ENCODE measurements at places on chromosomes 12 and 14. TPM values are rescaled to one million over a fixed set of nuclear protein-coding genes. Genes with fewer than 3 reads are reported as not detected.

GRCh38 chr12:121093487-121093891 lies 39.2 kb upstream of the P2RX7 start:
- no peak for DNase-seq

GRCh38 chr12:49838973-49839633 lies 3.8 kb downstream of the BCDIN3D start:
- no peak for DNase-seq

- DNase-seq, result peak; percentile 25
These were observed 195.5 kb upstream of the TMPO start for GRCh38 chr12:98319716-98320425.

DNA sequence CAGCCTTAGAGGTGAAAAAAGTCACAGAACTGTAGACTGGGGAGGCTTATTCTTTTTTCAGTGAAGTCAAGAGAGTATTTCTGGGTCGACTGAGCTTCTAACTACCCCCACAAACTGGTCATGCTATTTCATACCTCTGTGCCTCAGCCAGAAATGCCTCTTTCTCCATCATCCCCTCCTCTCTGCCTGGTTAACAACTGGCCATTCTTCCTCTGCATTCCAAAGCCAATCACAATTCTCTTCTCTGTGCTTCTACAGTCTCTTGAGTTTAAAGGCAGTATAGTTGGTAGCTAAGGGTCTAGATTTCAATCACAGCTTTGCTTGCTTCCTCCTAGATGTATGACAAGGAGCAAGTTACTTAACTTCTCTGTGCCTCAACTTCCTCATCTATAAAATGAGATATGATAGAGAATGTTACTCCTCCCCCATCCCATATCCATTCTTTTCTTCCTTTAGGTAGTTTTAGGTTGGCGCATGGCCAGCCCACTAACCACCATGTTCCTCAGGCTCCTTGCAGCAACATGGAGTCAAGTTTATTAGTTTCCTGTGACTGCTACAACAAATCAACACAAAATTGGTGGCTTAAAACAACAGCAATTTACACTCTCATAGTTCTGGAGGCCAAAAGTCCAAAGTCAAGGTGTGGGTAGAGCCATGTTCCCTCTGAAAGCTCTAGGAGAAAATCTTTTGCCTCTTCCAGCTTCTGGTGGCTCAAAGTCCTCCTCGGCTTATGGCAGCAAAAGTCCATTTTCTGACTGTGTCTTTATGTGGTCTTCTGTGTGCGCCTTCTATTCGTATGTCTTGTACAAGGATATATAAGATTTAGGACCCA lies 62.5 kb downstream of the ITPR2 start:
- no peak for DNase-seq

- no peak for DNase-seq
These were observed 250.5 kb upstream of the ATP2B1 start for GRCh38 chr12:89959179-89959578.

GRCh38 chr14:73888460-73888725 lies 1.7 kb downstream of the ZNF410 start:
- DNase-seq, result no peak

- DNase-seq, result no peak
These were observed 10.9 kb upstream of the CPM start for GRCh38 chr12:68943848-68944247.

- DNase-seq, result no peak
These were observed 47.7 kb upstream of the PTPRO start for GRCh38 chr12:15274561-15274967.

DNA sequence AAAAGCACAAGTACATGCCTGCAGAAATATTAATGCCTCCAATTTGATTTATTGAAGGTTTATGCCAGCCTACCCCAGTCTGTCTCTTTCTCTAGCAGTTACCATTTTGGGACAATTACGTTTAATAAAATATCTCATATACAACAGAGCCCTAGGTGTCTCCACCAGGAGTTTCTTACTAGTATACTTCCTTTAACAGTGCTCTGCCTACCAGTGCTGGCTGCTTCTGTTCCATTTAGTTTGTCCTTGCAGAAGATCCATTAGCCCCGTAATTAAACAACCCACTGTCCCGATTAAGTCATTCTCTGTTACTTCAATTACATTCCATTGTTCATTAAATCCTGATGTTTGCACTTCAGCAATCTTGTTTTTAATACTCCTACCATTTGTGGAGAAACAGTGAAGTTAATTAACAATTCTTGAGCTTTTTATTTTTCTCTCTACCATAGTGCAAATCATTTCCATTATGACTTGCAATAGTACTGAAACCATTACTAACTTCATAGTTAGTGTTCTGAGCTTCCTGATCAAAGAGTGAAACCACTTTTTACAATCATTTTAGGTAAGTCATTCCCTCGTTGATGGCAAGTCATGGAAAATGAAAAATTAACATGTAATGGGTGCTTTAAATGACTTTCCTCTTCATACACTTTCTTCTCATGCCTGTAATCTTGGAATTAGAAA lies 121.1 kb downstream of the PLXNC1 start:
- no peak for DNase-seq

The PZP gene
- polyA plus RNA-seq, result 2.2 TPM

- DNase-seq, result no peak
These were observed 78.4 kb downstream of the NTF3 start for GRCh38 chr12:5510251-5510805.

DNA sequence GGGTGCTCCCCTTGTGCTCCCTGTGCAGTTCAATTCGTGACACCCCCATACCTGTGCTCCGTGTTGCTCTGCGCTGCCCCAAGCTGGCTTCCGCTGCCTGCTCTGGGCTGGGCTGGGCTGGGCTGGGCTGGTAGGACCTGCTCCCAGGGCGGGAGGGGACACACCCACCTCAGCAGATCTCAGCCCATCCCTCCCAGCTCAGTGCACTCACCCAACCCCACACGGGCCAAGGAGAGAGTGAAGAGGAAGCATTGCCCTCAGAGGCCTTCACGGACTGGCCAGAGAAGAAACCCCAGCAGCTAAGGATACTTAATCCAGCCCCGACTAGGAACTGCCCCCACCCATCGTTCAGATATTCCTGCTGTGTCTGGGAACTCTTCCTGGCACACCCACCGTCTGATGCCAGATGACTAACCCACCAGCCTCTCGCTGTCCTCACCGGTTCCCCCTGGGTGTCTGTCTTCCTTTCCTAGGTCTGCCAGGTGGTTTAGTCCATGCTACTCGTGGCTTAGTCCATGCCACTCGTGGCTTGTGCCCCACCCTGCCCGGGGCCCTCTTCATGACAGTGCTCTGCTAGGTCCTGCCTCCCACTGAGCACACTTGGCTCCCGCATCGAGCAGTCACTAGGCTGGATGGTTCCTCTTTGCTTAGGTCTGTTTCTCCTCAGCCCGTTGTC lies at the start of gene LPAR5:
TSS of gene LPAR5 (minus strand) at position 104 of the 676 bp plus-strand sequence. CDS start 14,711 bp downstream, outside the sequence.
- DNase-seq, result no peak

DNA sequence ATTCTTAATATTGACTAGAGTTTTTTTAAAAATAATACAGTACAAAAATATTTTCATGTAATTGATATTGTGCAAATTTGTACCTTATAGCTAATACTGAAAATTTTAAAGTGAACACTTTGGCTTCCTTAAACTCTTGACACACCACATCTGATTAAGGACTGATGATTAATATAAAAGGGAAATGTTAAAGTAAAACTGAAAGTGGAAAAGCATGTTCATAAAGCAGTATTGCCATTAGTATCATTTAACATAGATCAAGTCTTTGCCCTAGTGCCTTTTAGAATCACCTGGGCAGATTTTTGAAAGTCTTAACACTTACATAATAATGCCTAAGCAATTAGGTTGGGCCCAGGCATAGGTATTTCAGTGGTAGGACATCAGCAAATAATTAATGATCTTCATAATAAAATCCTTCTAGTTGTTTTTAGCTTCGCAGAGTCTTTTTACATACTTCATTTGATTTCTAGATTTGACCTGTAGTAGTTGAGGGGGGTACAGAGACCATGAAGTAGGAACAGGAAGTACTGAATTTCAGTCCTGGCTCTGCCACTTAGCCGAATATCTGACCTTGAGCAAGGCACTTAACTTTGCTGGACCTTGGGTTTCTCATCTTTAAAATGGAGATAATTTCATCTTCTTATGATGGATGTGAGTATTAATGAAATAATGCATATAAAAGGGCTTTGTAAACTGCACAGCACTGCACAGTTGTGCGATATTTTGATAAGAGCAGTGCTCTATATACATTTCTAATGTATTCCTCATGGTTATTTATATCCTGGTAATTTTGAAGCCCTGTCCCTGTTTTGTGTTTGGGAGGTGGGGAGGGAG lies 43.7 kb downstream of the MARK3 start:
- DNase-seq, result no peak

The GPR84 gene
- polyA plus RNA-seq, result 0.45 TPM

DNA sequence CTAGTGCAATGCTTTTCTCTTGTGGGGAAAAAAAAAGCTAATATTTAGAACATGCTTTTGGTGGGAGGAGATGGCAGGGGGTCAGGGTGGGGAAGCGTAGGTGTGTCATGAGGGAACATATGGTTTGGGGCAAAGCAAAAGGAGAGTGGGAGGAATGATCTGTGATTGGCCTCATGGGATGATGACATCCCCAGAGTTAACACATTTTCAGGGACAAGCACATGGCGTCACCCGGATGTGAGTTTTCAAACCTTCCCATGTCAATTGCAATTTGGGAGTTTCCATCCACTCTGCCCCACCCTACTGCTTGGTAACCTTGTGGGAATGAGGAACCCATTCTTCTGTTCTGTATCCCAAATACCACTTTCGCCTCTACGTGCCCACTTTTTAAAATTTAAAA lies 164.2 kb downstream of the SSPN start:
- no peak for DNase-seq

- DNase-seq, result peak; percentile 70
These were observed at the start of gene UNC119B for GRCh38 chr12:120710031-120710804. UNC119B (plus strand) TSS chr12:120710458; CDS start chr12:120710475, 17 bp downstream.

The OR4E2 gene
- 0.05 TPM for polyA plus RNA-seq

DNA sequence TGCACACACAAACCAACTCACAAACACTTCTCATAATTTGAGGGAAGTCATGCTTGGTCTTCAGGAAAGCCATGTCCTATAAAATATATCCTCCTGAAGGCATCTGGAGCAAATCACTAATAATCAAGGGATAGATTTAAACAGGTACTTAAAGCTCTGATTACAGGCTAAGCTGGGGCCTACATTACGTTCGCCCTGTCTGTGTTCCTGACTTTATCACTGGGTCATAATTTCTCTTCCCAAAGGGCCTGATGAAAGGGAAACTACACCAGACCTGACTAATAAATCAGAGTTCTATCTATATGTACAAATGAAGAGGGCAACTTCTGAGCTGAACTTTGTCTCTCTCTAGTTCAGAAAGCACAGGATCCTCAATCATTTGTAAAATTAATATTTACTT lies 43.9 kb upstream of the RASSF8 start:
- no peak for DNase-seq

GRCh38 chr12:57151741-57152630 lies 4.6 kb upstream of the LRP1-AS start:
- no peak for DNase-seq

The ESR2 gene
- 2.4 TPM for polyA plus RNA-seq

The NRL gene
- polyA plus RNA-seq, result 1.3 TPM

DNA sequence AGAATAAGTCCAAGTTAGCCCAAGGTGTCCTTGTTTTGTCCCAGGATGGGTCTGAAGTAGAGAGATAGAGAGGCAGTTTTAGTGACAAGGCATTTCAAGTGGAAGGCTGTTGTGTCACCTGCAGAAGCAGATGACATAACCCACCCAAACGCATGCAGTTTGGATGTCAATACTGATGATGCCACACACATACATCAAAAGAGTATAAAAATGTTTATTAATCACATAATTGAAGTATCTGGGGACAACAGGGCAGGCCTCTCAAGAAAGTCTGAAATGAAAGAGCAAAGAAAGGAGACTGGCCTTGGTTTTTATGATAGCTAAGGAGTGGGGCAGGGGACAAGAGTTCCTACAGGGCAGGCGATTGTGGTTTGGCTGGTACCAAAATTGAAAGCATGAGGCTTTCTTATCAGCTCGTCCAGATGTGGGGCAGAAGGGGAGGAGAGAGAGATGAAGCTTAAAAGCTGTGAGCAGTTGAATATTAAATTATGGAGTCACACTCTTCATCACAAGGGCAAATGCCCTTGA lies 78.4 kb upstream of the TSPAN8 start:
- no peak for DNase-seq

The GALNT8 gene
- 1.8 TPM for polyA plus RNA-seq

The DTX1 gene
- 2.7 TPM for polyA plus RNA-seq

The BCAT1 gene
- polyA plus RNA-seq, result 32.4 TPM

- DNase-seq, result no peak
These were observed 14.2 kb downstream of the PLEKHH1 start for GRCh38 chr14:67547224-67547780.

DNA sequence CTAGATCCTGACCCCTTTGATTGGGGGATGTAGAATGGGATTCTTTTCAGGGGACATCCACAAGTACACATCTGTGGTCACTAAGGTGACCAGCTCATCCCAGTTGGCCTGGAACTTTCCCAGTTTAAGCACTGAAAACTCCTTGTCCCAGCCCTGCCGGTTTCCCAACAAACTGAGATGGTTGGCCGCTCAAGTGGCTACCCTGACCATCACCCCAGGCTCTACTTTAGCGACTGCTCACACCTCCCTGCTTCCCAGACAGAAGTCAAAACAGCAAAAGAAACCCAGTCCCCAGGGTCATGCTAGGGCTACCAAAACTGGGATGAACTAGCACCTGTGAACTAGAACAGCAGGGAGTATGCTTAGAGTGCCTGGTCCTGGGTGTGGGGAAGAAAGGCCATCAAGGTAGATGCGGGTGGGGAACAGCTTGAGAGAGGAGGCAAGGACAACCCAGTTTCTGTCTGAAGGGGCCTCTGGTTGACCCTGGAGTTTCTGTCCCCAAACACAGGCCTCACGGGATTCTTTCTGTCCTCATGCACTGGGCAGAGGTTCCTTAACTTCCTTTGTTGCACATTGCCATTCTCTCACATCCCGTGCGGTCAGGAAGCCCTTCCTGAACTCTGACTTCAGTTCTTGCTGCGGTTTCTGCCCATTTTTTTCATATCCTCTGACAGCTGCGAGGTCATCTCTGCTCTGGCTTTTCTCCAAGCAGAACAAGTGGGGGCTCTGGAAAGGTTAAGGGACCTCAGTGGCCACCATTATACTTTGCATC lies 1.6 kb downstream of the LTB4R start:
- DNase-seq, result no peak

The TAS2R46 gene
- 0.43 TPM for polyA plus RNA-seq

GRCh38 chr12:6632026-6632983 lies 3.5 kb downstream of the LPAR5 start:
- no peak for DNase-seq

GRCh38 chr12:2336409-2336829 lies 283.6 kb downstream of the CACNA1C start:
- DNase-seq, result no peak

DNA sequence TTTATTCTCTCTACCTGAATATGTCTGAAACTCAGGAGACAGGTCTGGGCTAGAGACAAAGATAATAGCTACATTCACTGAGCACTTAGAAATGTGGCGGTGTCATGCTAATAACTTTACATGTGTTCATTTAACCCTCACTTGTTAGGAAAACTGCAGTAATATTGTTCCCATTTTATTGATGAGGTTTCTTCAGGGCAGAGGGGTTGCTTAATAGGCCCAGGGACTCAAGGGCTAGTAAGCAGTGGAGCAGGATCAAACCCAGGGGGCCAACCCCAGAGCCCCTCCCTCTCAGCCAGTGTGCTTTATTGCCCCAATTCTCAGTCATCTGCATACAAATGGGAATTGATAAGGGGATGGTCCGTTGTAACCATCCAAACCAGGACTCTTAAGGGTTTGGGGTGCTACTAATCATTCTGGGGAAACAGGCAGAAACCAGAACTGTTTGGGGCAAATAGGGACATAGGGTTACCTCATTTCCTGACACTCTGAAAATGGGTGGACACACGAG lies 142.8 kb upstream of the AMIGO2 start:
- DNase-seq, result no peak

The LRP1-AS gene
- 0.64 TPM for polyA plus RNA-seq

The ZC2HC1C gene
- polyA plus RNA-seq, result 5.3 TPM

The ZNF385A gene
- polyA plus RNA-seq, result 10.3 TPM

The CCDC88C gene
- 27.1 TPM for polyA plus RNA-seq

- DNase-seq, result peak; percentile 86
These were observed 150.8 kb downstream of the TTC7B start for GRCh38 chr14:90665321-90666000.
